GM12892 (cell line): ENCODE measurements at places on chromosomes 1 and 21.

- DNase-seq: no peak
Observed at GRCh38 chr1:164191191-164191590, 367.8 kb upstream of the PBX1 start.

DNA sequence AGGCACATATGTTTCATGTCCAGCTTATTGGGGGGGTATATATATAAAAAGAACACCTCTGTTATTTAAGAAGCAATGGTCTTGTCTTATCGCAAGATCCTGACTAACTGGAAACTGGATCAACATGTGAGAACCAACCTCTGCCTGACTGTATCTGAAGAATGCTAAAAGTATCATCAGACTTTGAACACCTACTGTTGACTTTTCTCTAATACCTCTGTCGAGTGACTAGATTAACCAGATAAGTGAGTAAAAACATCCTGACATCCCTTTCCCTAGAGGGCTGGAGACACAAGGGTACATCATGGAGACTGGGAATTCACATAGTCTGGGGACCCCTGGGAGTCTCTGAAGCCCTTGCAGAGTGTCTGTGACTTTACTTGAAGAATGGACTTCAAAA is 26.3 kb upstream of the PIGC start:
- no peak for DNase-seq

DNA sequence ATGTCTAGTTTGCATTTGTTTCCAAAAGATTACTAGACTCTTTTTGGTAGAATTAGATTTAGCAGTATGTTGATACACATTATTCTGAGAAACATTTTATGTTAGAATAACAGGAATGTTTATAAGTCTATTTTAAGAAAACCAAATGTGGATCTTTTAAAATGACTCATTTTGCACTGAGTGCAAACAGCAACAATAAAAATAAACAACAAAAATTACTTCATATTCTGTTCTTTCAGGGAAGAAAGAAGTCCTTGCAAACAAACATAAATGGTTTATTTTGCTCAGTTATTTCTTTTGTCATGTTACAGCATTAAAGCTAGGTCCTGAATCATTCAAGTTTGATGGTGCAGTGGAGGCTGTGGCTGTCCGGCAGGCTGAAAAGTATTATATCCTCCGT is 106.8 kb upstream of the TENT5C start:
- DNase-seq: no peak

DNA sequence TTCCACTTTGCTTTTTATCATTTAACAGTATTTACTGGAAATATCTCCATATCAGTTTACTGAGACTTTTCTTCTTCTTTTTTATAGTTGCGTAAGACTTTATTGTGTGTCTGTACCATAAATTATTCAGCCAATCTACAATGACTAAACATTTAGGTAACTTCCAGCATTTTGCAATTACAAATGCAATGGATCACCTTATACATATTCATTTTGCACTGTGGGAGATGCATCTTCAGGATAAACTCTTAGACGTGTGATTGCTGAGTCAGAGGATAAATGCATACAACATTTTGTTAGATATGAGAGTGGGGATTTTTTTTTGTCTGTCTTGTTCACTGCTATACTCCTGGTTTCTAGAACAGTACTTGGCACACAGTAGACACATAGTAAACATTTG is 95.7 kb upstream of the GCLM start:
- no peak for DNase-seq

DNA sequence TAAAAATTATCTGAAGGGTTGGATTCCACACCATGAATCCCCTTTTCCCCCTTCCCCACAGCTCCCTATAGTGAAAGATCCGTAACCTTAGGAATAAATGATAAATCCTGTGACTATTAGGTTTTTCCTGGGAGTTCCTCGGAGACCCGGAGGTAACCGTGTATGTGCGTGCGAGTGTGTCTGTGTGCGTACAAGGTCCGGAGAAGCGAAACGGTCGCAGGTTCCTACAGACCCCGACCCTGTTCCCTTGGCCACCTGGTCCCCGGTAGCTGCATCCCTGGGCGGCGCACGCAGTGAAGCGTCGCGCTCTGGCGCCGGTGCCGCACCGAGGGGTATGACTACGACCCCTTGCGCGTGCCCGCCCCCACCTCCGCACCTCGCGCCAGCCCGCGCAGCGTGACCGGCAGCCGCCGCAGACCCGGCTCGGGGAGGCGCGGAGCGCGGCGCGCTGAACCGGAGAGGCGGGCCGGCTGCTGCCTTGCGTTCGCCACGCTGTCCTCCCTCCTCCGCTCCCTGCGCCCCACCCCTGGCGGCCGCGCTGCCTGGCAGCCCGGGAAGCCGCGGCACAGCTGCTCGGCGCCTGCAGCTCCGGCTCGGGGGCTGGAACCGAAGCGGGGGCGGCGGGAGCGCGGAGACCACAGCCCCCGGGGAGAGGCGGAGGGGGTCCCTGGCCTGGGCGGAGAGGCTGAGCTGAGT is at the start of gene AK5:
Gene AK5, plus strand, starts transcription at position 529 of the 696 bp plus-strand sequence. CDS start 295 bp downstream, outside the sequence.
- no peak for DNase-seq

DNA sequence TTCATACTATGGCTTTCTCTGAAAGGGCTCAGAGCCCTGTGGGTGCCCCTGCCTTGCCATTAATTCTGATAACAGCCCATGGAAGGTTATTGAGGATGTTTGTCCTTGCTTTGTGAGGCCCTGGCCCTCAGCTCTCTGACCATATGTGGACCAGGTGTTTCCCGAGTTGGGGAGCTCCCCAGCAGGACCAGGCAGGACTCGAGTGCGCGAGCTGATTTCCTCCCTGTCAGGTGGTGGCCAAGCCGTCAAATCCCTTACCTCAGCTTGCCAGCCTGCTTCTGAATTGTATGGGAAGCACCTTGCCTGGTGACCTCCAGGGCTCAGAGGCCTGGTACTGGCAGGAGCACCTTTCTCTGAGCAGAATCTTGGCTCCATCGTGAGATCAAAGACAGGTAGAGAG is 17.9 kb upstream of the SDE2 start:
- DNase-seq: no peak

DNA sequence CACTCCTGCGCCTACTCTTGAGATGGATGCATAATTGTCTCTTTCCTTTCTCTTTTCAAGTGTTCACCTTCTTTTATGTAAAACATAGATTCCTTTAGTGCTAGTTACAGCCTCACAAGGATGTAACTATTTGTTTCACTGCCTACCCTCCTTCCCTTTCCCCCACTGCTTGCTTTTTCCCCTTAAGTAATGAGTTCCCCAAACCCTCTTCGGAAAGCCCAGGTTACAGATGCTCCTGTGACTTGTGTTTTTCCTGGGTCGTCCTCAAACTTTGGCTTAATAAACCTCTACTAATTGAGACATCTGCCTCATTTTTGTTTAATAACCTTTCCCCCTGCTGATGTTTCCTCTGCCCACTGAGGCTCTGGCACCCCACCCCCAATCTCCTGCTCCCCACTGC is 39.2 kb downstream of the C21orf91 start:
- no peak for DNase-seq

DNA sequence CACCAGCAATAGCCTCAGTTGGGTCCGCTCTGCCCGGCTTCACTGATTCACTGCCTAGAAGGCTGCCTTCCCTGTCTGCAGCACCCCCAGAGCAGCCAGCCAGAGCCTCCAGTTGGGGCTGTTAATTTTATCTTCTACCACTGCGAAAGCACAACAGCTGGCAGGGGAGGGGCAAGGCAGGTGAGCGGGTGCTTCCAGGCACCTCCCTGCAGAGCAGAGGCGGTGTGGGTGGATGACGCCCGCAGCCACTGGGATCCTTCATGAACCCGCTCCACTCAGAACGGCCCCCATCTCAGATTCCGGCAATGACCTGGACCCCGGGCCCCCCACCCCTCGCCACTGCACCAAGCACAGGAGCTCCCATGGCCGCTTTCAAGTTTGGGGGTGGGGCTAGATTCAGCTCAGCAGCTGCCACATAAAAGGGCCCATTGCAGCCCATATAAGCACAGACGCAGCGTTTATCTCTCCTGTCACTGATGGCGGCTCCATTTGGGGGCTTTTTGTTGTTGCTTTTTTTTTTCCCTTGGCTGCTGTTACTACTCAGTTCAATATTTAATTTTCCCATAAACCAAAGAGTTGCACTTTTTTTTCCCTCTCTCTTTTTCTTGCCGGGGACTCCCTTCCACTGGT is 128.0 kb upstream of the KLHDC7A start:
- DNase-seq: no peak

- no peak for DNase-seq
Observed at GRCh38 chr1:1058921-1059493, 15.1 kb downstream of the RNF223 start.

- DNase-seq: no peak
Observed at GRCh38 chr1:223669003-223669795, 3.7 kb upstream of the CAPN8 start.

DNA sequence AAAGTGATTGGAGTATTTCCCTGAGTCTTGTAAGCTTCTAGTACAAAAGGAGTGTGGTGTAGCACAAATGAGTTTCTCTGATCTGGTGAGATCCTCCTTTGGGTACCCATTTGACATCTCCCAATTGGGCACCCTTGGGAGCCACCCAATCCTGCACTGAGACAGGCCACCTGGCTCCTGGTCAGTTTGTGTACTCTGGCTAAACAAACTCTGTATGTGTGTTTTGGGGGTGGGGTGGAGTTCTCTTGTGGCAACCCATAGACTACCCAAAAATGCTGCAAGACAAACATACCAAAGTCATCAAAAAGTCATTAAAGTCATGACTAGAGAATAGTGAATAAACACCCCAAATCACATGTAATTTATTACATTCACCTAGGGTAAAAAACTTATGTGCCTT is 8.4 kb upstream of the HIVEP3 start:
- no peak for DNase-seq

DNA sequence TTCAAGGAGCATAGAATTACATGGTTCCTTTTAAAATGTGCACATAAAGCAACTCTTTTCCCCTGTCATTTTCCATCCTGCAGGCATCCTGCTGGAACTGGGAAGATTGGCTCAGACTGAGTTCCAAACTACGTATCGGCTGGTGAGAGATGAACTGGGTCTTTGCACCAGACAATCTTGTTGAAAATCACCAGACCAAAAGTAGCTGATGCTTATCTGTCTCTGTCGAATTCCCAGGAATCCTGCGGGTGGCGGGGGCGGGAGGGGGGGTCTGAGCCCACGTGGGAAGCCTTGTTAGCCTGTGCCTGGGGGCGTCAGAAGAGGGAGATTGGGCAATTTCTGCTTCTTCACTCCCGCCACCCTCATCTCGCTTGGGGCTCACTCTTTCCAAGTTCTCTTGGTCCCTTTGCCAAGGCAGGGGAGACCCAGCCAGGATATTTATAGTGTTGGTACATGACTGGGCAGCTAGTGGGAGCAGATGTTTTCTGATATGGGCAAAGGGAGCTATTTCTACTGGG is 90.1 kb upstream of the SLC25A33 start:
- DNase-seq: no peak

GRCh38 chr1:205239078-205239477 is 11.3 kb downstream of the TMCC2 start:
- no peak for DNase-seq

DNA sequence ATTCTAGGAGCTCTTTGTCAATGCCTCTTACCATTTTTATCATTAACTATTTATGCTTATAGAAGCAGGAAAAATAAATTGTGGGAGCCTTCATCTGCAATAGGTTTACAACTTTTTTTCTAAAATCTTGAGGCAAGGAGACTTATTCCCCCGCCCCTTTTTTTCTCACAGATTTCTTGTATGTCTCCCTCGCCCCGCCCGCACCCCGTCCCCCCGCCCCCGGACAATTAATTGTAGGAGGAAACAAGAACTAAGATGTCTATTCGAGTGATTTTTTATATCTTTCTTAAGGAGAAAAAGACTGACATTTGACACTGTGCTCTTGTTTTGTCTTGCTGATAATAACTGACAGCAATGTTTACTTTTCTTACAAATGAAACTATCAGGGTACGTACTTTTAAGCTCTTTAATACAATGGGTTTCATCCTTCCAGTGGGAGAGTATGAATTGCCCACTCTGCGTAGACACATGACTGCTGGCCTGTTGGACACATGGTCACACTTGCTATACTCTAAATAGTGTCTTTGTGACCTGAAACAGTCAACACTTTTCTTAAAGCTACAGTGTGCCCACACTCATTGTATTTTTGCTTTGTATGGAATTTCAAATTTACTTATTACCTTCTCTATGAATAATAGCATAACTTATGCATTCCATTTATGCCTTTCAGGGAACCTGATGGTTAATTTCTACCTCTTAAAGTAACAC is 1.5 kb upstream of the IVNS1ABP start:
- no peak for DNase-seq

GRCh38 chr1:184906761-184907160 is 67.5 kb downstream of the NIBAN1 start:
- no peak for DNase-seq

DNA sequence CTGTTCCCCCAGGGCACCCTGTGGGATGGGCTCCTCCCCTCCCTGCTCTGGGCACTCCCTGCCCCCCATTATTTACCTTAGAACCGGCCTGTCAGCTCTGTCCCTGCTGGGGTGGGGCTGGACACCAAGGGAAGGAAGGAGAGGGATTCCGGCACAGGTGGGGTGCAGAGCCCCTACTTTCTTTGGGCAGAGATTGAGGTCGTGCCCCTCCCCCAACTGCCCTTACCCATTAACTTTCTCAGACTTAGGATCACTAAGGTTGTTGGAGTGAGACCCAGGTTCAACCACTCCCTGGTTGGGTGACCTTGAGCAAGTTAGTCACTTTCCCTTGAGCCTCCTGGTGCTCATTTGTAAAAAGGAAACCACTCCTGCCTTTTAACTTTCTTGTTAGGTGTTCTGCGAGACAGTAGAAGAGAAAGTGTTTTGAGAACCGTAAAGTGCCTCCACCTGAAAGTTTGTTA is 57.0 kb upstream of the SYNC start:
- no peak for DNase-seq

DNA sequence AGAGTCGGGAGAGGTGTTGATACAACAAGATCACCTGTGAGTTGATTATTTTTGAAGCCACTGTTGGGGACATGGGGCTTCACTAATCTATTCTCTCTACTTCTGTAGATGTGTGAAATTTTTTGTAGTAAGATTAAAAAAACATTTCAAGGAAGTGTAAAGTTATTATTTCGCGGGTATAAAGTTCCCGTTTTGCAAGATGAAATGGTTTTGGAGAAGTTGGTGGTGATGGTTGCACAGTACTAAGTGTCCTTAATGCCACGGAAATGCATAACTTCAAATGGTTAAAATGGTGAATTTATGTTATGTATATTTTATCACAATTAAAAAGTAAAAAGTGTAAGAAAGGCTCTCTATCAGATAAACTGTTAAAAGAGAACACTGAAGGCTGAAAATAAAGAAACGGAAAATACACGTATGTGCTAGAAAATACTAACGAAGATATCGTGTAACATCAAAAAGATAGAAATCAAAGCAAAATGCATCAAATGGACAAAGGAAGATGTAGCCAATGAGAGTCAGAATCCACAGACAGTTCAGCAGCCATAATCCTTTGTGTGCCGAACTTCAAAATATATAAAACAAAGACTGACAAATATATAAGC is 2.9 kb upstream of the ITGB2 start:
- DNase-seq: no peak

DNA sequence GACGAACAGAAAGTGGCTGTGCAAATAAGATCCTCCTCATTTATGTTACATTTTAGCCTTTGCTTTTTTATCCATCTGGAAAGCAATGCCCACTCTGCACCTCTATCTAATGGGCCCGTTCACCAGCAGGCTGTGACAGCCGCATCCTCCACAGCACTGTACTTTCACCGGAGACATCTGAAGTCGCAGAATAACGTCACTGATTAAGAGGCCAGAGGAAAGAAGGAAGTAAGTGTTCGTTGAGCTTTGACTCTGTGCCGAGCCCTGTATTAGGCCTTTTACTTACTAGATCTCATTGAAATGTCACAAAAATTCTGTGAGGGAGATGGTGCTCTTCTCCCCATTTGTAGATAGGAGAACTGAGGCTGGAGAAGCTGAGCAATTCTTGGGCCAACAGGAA is 62.3 kb downstream of the KAZN start:
- no peak for DNase-seq
